ENCODE measurements at places on chromosomes 3 and 15.
A peak's percentile ranks its signal among the peaks of the same experiment; 100 is the strongest.

- no peak for DNase-seq
Measured at GRCh38 chr15:39786447-39787056, 3.9 kb upstream of the FSIP1 start.

- DNase-seq: no peak
Measured at GRCh38 chr3:153038779-153039178, 123.2 kb upstream of the RAP2B start.

GRCh38 chr15:68987120-68987519 lies 27.4 kb upstream of the NOX5 start:
- peak; percentile 9 for DNase-seq

GRCh38 chr3:18838758-18839157 lies 309.6 kb upstream of the KCNH8 start:
- no peak for DNase-seq

GRCh38 chr3:56923526-56924224 lies 121.9 kb upstream of the ARHGEF3 start:
- no peak for DNase-seq

DNA sequence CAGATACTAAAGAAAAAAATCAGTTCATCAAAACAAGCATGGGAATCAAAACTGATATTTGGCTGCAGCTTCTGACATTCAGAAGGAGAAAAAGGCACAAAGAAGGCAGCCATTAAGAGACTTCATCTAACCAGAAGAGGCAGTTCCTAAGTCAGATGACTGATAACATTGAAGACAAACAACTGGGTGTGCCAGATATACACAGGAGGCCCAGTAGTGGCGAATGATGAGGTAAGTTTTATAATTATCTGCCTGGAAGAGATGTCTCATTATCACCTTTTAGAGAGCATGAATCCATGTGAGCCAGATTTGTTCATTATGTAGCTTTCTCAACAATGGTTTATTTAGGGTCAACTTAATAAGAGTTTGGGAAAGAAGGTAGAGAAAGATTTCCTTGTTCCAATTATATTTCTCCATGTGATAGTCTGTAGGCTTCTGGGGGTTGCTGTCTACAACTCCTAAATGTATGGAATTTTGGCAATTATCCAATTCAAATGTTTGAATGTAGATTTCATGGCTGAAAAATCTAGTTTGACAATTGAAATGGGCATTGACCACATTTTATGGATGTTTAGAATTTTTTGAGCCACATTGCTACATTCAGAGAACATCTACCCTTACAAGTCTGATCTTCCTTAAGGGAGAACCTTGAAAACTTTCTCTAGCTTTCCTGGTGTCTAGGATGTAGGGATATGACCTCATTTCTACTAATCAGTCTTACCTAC lies 50.4 kb upstream of the RASGRF1 start:
- no peak for DNase-seq

GRCh38 chr3:46135475-46135874 lies 72.6 kb downstream of the CCR1 start:
- no peak for DNase-seq

GRCh38 chr15:39623529-39623931 lies 42.7 kb downstream of the THBS1 start:
- DNase-seq: no peak

DNA sequence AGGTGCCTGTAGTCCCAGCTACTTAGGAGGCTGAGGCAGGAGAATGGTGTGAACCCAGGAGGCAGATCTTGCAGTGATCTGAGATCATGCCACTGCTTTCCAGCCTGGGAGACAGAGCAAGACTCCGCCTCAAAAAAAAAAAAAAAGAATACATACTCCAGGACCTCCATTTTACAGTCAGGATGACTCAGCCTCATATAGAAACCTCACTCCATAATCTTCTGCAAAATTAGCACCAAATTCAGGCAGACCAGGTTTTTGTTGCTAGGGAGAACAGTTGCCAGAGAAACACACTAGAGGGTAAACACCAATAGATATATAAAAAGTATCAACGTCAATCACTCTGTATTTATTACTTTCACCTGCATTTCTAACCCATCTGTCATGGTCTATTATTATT lies 28.3 kb upstream of the AP3B2 start:
- DNase-seq: no peak

- DNase-seq: no peak
Measured at GRCh38 chr15:58924327-58924726, 9.2 kb downstream of the SLTM start.

- no peak for DNase-seq
Measured at GRCh38 chr3:122357828-122358702, 25.0 kb downstream of the MIX23 start.

DNA sequence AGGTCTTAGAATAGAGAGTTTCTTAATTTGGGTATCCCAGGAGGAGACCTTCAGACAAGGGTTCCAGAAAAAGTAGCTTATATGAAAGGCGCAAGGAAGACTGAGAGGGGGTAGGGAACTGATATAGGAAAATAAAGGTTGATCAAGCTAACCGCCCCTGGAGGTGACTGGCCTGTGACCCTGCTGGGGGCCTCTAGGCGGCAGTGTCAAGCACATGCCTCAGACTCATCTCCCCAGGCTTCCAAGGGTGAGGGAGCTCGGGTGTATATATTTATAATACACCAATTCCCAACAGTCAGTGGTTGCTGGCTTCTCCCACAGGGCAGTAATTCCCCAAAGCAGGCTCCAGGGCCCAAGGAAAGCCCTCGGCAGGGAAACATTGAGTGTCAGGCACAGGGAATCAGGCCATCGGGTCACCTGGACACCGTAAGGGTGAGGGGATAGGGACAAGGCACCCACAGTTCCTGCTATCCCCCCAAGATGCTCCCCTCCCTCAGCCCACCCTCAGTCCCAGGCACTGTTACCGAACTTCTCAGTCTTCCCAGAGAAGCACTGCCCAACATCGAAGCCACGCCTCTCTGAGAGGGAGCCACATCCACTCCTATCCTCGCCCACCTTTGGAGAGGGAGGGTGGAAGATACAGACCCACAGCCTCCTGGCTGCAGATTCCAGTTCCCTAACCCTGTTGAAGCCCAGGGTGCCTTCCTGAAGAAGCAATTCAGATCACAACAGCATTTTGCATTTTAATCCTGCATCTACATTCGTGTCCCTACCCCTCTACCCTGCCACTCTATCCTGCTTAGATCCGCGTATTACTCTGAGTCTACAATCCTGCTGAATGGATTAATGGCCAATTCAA lies 19.5 kb upstream of the CAV3 start:
- DNase-seq: no peak

DNA sequence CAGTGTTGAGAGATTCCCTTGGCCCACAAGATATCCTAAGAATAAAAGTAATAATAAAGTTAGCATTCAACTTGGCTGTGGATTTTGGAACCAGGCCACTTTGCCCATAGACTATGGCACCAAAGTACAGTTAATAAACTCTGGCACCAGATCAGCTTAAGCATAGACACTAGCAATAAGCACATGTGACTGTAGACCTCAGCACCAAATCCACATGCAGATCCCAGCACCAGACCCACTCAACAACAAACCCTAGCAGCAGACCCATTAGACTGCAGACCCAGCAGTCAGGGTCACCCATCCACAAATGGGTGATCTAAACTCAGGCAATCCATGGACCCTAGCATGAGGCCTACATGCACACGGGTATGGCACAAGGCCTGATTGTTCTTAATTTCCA lies 384.8 kb upstream of the CADM2 start:
- DNase-seq: no peak
